CD4-positive, alpha-beta T cell treated with Interleukin-15 for 4 hours (primary cell): ENCODE measurements at places on chromosomes 1 and 21.
A peak's percentile ranks its signal among the peaks of the same experiment; 100 is the strongest.

DNA sequence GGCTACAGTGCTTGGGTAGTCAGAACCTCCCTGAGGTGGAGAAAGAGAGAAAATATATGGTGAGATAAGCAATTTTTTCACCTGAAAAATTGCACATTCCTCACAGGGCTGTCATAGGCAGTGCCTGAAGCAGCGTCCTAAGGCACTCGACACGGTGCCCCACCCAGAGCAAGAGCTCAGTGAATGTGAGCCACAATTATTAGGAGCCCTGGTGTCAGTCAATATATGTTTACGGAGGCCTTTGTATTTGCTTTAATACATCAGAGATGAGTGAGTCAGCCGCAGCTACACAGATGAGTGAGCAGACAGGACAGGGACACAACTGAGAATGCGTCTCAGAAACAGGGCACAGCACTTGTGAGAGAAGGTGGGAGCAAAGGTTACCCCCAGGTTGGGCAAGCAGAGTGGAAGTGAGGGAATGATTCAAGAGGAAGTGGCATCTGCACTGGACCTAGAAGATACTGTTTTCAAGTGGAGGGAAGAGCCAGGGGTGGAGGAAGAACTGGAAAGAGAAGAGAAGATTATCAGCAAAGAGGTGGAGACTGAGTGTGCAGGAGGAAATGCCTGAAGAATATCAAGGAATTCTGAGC, 5.2 kb upstream of the PIGC start:
- no peak for DNase-seq

DNA sequence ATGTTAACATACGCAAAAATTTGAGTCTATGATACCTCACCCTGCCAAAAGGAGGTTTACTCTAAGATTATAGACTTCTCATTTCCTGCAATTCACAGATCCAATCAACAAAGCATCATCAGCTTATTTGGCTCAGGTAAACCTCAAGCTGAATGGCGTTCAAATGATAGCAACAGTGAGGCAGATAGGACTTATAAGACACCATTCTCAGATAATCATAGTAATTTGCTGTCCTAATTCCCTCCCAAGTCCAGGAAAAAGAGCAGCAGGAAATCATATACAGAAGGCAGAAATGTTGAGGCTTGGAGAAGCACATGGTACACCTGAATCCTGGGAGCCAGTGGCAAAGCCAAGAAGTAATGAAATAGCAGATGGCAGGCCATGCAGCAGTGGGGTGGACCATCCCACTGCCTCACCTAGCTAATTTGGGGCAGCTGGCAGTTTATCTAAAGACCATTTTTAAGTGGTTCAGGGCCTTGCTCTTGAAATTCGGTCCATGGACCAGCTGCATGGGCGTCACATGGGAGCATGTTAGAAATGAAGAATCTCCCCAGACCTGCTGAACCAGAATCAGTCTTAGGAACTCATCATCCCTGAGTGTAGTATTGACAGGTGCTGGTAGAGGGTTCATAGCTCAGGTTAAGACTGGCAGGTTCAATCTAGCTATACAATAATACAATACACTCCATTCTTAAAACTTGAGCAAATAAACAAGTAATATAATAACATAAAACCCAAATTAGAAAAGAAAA, 57.7 kb downstream of the ASTN1 start:
- DNase-seq: no peak

- no peak for DNase-seq
Measured at GRCh38 chr1:4033129-4033676, 133.1 kb upstream of the C1orf174 start.

GRCh38 chr1:46689356-46689755, 17.7 kb downstream of the TEX38 start:
- no peak for DNase-seq

- DNase-seq: peak; percentile 37
Measured at GRCh38 chr1:29197590-29197924, 15.9 kb upstream of the SRSF4 start.

GRCh38 chr1:229991104-229991513, 75.9 kb upstream of the GALNT2 start:
- no peak for DNase-seq

DNA sequence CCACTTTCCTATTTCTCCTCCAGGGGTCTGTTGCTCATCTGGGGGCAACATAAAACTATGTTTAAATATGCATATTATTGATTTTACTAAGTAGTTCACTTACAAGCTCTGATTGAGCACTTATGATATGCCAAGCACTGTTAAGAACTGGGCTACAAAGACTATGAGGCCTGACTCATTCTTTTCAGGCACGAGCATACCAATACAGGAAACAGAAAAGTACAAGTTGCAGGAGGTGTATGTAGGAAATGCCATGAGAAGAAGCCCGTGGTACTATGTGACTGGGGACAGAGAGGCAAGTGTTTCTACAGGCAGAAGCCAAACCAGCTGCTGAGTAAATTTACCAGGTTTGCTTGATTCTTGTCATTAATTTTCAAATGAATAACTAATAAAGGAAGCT, 120.4 kb upstream of the PTGFR start:
- no peak for DNase-seq

DNA sequence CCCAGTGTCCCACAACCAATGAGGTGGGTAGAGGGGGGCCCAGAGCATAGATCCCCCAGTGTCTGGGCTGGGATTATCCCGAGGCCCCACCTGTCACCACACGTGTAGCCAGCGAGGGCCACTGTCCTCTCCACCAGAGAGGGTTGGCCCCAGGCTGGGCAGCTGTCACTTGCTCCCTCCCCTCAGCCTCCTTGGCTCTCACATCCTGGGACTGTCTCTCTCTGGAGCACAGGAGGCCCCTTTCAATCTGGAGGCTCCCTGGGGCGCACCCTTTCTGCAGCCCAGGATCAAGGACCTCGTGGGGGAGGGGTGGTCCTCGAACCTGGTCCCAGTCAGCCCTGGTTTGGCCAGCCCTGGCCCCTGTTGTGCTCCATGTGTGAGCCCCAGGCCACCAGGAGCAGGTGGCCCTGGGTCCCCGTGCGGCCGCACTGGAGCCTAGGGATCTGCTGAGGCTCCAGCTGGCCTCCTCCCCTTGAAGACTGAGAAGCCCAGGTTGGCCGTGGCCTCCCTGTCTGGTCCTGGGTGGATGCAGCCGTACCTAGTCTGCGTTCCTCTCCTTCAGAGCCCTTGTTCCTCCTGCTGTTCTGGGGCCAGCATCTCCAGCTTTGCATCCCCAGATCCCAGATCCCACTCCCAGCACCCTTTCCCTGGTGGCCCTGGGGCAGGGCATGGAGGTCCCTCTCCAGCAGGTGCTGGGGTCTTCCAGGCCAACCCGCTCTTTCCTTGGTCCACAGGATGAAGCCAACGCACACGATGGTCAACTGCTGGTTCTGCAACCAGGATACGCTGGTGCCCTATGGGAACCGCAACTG, 6.7 kb downstream of the TMEM201 start:
- no peak for DNase-seq

GRCh38 chr1:226098870-226099835, 36.6 kb downstream of the H3-3A start:
- DNase-seq: no peak

GRCh38 chr1:156806512-156807440, 9.9 kb downstream of the SH2D2A start:
- no peak for DNase-seq

- DNase-seq: peak; percentile 33
Measured at GRCh38 chr1:178768423-178768822, 43.4 kb downstream of the RALGPS2 start.

GRCh38 chr1:61670445-61670844, 54.5 kb downstream of the TM2D1 start:
- DNase-seq: no peak

DNA sequence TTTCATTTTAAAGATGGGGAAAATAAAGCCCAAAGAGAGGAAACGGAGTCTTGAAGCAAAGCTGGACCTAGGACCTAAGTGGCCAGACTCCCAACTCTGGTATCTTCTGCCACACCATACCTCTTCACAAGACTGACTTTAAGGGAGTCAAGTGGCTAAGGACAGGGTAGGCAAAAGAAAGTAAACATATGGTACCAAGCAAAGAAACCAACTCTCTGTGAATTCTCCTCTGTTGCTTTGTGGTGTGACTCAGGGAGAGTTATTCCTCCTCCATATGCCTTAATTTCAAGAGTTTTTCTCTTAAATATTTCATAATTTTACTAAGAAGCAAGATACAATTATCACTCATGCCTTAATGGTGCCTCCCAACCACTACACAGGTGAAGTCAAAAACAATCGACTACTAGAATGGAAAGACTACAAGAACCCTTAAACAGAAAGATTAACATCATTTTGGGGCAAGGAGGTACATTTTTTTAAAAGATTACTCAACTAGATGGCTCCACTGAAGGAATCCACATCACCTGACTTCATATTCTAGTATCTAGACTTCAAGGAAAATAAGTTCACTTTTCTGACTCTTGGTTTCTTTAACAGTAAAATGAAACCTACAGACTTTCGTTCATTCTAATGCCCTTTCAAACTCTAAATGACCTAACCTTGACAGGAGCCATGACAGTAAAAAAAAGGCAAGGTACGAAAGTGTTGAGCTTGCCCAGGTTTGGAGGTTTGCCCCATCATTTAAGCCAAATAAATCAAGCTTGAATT, 44.2 kb downstream of the LUZP1 start:
- no peak for DNase-seq

GRCh38 chr1:37890378-37891014, 31.1 kb upstream of the MTF1 start:
- DNase-seq: peak; percentile 40

DNA sequence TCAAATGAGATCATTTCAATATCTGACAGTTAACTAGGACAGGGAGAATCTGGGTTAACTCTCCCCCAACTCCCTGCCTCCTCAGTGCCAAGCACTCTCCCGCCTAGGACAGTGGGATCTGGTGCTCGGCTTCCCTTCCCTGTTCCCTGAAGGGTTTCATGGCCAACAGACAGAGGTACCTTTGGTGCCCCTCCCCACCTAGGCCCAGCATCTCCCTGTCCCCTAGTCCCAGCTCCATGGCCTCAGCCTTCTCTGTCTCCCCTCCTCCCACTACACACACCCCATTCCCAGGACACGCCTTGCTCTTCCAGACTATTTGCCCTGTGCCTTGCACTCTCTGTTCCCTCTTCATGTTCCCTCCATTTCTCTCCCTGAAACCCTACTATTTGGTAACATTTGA, 77.1 kb downstream of the CD247 start:
- no peak for DNase-seq

GRCh38 chr1:32701421-32701911, 1.1 kb downstream of the SYNC start:
- DNase-seq: no peak

DNA sequence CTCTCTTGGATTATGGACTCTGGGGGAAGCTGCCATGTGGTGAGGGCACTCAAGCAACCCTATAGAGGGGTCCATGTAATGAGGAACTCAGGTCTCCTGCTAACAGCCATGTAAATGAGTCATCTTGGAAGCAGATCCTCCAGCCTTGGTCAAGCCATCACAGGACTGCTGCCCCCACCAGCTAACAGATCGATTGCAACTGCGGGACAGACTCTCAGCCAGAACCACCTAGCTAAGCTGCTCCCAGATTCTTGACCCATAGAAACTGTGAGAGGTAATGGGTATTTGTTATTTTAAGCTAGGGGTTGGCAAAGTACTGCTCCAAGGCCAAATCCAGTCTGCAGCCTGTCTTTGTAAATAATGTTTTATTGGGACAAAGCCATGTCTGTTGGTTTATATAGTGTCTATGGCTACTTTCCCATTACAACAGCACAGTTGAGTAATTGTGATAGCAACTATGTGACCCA, 27.6 kb upstream of the MAP3K7CL start:
- DNase-seq: no peak

DNA sequence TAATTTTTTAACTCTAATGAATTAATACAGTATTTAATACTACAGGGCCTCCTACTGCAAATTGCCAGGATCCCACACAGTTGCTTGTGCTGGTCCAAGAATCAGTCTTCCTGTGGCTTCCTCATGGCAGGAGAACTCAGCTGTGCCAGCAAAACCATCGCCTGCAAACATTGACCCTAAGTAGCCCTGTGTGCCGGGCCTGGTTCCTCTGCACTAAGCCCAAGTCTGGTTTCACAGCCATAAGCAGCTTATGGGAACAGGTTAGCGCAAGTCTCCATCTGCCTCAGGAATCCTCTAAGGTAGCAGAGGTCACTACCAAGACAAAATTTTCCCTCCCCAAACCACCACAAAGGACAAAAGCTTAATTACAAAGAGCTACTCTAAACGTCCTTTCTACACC, 216.6 kb downstream of the PLA2G4A start:
- DNase-seq: no peak

GRCh38 chr1:25135909-25136308, 96.4 kb downstream of the SYF2 start:
- DNase-seq: no peak

DNA sequence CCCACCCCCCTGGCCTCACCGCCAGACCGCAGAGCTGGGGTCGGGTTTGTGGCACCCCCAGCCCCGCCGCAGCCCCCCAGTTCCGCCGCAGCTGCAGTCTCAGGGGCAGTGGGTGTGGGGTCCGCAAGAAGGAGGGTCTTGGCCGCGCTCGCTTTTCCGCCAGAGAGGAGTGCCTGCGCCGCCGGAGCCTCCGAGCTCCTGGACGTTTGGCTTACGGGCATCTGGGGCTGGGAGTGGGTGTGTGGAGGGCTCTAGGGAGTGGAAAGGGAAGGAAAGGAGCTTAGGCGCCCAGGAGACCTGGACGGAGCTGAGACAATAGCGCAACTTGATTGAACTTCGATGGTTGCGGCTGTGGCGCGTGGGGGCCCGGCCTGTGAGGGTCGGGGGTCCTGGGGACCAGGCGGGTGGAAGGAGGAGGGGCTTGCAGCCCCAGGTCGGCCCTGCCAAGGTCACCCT, 88.8 kb upstream of the IPO9 start:
- DNase-seq: no peak

- DNase-seq: no peak
Measured at GRCh38 chr21:19565587-19565986, 1162.0 kb upstream of the TMPRSS15 start.

GRCh38 chr1:161736335-161736969, 13.1 kb upstream of the DUSP12 start:
- peak; percentile 26 for DNase-seq

GRCh38 chr21:35377505-35378090, 328.5 kb upstream of the RUNX1 start:
- no peak for DNase-seq

- no peak for DNase-seq
Measured at GRCh38 chr1:208393826-208394225, 149.6 kb upstream of the PLXNA2 start.

GRCh38 chr1:15172405-15173259, 19.1 kb downstream of the TMEM51 start:
- no peak for DNase-seq

GRCh38 chr1:246067432-246068216, 439.5 kb downstream of the SMYD3 start:
- no peak for DNase-seq

GRCh38 chr1:219109424-219110018, 64.2 kb upstream of the LYPLAL1 start:
- DNase-seq: no peak

GRCh38 chr1:212858461-212859265, 588 bp downstream of the FLVCR1 start:
- no peak for DNase-seq

DNA sequence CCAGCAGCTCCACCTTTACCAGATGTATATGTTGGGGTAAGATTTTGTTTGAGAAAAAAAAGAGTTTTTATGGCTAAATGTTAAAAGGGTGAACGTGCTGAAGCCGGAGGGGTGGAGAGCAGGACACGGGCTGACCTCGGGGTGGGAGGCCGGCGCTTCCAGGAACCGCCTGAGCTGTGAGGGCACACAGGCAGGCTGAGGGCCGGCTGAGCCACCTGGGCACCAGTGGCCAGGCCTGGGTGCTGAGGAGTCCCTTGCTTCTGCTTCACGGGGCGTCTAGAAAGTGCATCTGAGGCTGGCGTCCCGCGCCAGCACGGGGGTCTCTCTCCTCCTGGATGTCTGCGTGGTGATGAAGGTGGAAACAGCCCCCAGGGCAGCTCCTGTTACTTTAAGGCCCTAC, 33.6 kb upstream of the ADARB1 start:
- DNase-seq: no peak

GRCh38 chr1:7177021-7177420, 391.8 kb downstream of the CAMTA1 start:
- DNase-seq: no peak
